ENCODE measurements at places on chromosomes 12 and 14.

GRCh38 chr14:68976160-68977067 lies 2.7 kb downstream of the ACTN1 start:
- no peak for DNase-seq

DNA sequence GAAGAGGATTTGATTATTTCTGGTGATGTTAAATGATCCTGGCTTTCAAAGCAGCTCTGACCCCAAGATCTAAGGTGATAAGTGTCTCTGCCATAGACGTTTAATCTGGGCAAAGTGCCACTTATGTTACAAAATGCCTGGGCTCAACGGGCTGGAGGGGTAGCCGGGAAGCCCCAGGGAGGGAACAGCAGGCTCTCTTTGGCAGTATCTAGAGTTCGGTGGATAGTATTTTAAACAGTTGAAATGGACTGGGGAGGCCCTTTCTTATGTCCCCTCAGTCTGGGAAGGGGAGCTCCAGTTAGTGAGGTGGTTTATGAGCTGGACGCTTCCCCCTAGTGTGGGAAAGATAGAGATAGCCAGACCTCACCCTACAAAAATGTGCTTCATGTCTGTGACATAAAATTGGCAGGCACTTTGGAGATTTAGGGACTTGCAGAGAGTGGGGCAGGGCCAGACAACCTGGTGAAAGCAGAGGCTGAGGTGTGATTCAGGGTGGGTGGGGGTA lies 5.5 kb upstream of the HOXC11 start:
- DNase-seq, result no peak

DNA sequence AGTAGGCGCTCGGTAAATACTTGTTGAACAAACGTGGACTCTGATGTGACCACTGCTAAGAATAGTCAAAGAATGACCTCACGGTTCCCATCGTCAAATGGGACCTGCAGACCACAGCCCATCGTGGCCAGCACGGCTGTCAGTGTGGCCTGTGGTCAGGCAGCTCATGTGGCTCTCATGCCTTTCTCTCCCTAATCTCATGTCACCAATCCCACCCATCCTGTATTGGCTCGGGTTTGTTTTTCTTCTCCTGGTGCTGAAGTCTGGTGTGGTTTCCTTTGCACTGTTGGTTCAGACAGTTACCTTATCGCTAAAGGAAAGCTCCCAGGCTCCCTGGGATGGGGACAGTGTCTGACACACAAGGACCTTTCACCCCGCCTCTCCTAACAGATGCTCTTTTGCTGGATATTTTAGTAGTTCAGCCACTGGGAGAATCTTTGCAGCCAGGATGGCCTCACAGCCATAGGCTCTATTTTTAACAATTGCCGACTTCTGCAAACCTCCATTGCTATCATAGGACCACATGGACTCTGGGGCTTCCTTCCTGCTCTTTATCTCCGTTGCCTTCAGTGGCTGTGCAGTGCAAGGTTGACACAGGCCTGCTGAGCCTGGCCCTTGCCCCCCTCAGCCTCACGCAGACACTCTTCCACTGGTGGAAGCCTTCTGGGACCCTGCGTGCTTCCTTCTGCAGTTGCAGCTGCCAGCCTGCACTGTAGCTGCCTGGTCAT lies 293.1 kb upstream of the FKBP4 start:
- no peak for DNase-seq

DNA sequence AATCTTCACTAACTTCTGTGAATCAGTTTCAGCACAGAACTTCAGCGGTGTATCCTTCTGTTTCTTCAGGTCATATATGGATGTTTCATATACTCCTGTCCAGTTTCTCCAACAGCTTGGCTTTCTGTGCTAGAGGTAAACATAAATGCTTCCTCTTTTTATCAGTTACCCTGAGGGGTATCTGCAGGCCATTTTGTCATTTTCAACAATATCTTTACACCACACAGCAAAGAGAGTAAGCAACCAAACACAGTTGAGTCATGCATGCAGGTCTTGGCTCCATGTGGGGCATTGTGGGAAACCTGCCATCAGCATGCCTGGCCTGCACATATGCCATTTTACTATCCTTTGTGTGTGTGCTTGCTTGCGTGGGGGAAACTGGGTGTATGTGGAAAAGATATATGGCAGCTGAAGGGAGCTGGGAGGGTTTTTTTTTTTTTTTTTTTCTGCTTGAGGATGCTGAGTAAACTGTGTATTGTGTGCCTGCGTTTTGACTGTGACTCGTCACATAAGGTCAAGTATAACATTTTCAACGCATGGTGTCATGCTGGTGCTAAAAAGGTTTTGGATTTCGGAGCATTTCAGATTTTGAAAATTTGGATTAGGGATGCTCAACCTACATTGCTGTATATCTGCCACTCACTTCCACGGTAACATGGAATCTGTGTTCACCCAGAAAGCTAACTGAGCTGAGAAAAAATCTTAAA lies 56.1 kb upstream of the YARS2 start:
- no peak for DNase-seq

DNA sequence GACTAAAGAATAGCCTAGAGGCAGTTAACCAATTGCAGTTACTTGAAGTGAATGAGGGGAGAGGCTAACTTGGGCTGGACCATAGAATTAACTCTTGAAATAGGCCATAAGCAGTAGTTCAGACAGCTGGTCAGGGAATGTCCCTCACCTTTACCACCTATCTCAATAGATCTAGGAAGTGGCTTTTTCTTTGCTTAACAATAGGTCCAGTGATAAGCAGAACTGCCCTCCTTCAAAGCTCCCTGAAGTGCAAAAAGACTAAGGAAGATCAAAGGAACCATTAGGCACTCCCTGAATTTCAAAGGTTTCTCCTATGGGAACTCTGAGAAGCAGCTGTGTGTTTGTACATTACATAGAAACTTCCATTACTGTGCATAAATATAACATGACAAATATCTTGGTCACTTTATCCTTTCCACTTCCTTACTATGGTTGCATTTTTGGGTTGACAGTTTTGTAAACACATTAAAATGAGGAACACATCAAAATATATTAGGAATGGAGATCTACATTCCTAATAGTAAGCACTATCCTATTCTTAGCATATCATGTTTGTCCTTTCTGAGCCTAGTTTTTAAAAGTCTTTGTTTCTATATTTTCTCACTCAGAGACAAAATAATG lies 7.2 kb upstream of the NAA30 start:
- no peak for DNase-seq

DNA sequence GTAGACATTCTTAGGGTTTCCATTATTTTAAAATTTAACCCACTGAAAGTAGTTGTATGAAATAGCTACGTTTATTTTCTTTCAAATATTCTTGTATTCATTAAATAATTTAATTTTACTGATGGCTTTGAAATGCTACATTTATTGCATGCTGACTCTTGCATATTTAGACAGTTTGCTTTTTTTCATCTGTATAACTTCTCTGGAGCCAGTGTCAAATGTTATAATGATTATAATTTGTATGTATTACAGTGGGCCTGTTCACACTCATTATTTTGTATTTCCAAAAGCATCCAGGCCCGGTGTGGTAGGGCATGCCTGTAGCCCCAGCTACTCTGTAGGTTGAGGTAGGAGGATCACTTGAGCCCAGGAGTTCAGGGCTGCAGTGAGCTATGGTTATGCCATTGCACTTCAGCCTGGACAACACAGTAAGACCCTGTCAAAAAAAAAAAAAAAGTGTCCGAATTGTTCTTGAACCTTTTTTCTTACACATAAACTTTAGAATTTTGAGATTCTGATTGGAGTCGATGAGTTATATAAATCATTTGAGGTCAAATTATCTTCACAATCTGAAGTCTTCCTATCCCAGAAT lies 905 bp downstream of the ZNF84 start:
- no peak for DNase-seq

DNA sequence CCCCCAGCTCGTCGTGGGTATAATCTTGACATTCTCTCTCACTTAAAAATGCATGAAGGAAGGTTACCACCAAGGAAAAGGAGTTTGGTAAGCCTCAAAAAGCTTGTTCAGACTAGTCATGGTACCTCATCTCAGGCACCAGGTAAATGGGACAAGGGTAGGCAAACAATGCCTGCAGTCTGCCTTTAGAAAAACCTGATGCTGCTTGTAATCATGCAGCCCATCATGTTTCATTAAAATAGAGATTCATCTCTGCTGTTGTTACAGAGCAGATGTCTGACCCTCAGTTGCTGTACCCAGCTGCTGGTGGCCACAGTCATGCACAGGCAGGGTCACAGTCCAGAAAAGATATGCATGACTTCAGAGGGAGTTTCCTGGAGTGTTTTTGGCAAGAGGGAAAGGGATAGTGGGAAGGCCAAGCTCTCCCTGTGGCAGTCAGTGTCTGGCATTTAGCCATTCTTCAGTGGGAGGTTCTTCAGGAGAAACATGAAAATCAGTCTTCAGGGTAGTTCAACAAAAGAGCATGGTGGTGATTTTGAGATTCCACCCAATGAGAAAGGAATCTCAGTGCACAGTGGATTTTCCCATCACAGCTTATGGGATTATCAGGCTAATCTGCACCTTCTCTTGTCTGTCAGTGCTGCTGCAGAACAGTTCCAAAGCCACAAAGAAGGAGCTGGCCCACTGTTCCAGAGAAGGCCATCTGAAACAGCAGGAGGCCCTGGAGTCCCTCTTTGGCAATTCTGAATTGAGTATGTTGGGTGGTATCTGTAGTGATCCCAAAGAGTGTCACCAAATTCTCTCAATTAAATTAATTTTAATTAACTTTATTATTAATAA lies 202.7 kb upstream of the FRMD6 start:
- DNase-seq, result no peak

- DNase-seq, result no peak
Observed at GRCh38 chr14:38554026-38554425, 298.1 kb upstream of the CLEC14A start.

GRCh38 chr12:73656375-73656774 lies 881.3 kb upstream of the ATXN7L3B start:
- DNase-seq, result no peak

GRCh38 chr12:27524494-27524835 lies 459 bp downstream of the PPFIBP1 start:
- DNase-seq, result no peak

DNA sequence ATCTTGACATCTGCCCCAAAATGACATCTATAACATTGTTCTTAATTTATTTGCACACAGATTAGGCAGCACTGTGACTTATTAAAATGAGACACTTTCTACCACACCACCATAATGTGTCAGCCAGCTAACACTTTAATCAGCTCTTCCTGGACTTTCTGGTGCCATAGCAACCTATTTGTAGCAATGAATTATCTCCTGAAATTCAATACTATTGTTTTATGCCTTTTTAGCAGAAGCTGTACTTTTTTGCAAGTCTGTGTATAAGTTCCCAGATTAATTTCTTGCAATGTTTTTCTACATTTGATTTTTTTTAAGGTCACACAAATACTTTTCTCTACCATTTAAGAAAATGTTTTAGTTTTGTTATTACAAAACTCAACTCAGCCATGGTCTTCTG lies 72.8 kb upstream of the SAV1 start:
- DNase-seq, result no peak

DNA sequence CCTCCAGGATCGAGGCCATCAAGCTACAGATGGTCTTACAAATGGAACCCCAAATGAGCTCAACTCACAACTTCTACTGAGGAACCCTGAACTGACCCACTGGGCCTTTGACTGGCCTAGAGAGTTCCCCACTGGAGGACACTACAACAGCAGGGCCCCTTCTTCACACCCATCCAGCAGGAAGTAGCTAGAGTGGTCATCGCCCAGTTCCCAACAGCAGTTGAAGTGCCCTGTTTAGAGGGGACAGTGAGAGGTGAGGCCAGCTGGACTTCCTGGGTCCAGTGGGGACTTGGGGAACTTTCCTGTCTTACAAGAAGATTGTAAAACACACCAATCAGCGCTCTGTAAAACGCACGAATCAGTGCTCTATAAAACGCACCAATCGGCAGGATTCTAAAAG lies 247.9 kb upstream of the BTG1 start:
- no peak for DNase-seq

DNA sequence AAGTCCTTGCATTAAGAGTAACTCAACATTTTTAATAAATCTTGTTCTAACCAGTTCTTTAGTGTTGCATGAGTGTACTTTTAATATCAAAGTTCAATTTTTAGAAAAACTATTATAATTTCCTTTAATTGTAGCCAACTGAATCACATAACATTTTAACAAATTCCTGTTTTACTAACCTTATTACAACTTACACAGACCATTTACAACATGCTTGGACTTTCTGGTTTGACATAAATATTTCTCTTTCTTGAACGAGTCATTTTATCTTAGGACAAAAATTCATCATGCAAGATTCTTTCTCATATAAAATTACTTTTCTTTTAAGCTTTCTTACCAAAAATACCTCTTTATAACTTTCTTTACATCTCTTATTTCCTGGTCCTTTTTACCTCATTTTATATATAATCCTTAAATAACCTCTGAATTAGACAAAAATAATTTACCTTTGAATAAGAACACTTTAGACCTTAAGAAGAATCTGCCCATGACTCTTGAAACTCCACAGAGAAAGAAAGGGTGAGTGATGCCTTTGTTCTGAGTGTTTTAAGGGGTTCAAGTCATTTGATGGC lies 3.9 kb downstream of the SLCO1A2 start:
- DNase-seq, result no peak
